ENCODE measurements at places on chromosomes 12 and 14.

GRCh38 chr14:36661506-36662257, at the start of gene PAX9:
Gene PAX9, plus strand, starts transcription at chr14:36661860. Its CDS starts 230 bp downstream, at chr14:36662090.
- no peak for DNase-seq

GRCh38 chr12:92158796-92159439, 13.3 kb upstream of the BTG1 start:
- peak; percentile 62 for DNase-seq

- no peak for DNase-seq
Measured at GRCh38 chr12:104275689-104276088, 27.9 kb upstream of the EID3 start.

- DNase-seq: no peak
Measured at GRCh38 chr14:30445011-30445793, 113.8 kb upstream of the G2E3 start.

GRCh38 chr12:1760566-1761382, 59.6 kb upstream of the LRTM2 start:
- DNase-seq: no peak

GRCh38 chr14:103362780-103363179, 22.4 kb upstream of the MARK3 start:
- DNase-seq: no peak
